ENCODE measurements at places on chromosomes 6 and 20.

DNA sequence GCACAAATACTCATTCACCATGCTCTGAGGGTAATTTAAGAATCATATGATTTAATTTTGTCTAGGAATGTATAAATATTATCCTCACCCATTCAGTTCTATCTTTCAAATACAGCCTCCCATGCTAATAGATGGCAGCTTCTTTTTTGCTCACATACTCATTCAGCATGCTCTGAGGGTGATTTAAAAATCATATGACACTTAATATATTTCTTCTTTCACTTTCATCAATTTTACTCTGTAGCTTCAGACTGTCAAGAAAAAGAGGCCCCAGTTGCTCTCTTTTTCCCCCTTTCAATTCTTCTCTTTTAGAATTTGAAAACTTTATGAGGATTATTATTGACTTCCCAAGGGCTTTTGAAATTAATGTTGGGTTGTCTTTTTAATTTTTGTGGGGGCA lies 161.7 kb upstream of the LAMP5 start:
- DNase-seq, result no peak

GRCh38 chr6:14754751-14755513 lies 490.9 kb upstream of the JARID2 start:
- peak; percentile 64 for DNase-seq

- no peak for DNase-seq
These were observed 68.3 kb downstream of the NOL4L start for GRCh38 chr20:32516583-32517517.

GRCh38 chr6:73302339-73302738 lies 39.3 kb upstream of the KHDC1 start:
- DNase-seq, result no peak

GRCh38 chr20:46954490-46955038 lies 59.9 kb downstream of the EYA2 start:
- no peak for DNase-seq

GRCh38 chr20:49318430-49319207 lies 40.8 kb upstream of the ZNFX1 start:
- DNase-seq, result no peak

DNA sequence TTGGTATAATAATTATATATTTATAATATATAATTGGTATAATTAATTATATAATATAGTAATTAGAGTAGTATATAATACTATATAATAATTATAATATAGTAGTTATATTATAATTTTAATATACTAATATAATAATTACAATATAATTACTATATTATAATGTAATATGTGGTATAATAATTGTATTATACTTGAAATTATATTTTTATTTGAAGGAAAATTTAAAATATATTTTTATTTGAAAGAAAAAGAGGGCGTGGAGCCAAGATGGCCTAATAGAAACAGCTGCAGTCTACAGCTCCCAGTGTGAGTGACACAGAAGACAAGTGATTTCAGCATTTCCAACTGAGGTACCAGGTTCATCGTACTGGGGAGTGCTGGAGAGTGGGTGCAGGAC lies 365.9 kb downstream of the MMUT start:
- no peak for DNase-seq

DNA sequence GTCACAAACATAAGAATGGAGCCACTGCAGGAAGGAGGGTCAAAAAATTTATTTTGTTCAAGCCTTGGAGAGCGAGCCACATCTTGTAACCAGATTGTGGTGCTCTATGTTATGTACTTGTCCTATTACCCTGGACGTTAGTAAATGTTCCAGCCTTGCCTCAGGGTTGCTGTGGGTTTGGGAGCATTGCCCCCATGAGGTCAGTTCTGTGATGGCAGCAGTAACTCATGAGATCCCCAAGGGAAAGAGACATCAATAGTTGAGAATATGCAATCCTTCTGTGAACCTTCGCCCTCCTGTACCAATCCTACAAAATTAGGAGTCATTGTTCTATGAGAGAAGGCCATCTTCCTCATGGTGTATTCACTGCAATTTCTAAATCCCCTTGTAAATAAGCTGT lies 16.4 kb upstream of the CFAP206 start:
- peak; percentile 48 for DNase-seq
